Activated naive CD4-positive, alpha-beta T cell treated with anti-CD3 and anti-CD28 coated beads, Interleukin-2, amount 50 U/mL, for 16 hours (primary cell): ENCODE measurements at places on chromosomes 3 and 15.

DNA sequence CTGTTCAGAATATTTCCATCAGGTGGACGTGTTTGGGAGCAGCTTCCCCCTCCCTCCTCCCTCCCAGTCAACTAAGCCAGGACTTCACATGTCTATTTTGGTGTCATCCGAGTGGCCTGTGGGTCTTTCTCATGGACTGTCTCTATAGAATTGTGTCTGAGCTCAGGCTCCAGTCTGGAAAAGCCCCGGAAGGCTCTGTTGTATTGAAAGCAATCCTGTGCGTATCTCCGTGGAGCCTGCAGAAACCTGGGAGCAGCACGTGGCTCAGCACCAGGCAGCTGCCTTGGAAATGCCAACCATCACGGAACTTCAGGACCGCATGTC is 25.2 kb downstream of the COLQ start:
- DNase-seq, result no peak

- DNase-seq, result peak; percentile 54
Measured at GRCh38 chr3:49411535-49411967, 225 bp downstream of the RHOA start.

DNA sequence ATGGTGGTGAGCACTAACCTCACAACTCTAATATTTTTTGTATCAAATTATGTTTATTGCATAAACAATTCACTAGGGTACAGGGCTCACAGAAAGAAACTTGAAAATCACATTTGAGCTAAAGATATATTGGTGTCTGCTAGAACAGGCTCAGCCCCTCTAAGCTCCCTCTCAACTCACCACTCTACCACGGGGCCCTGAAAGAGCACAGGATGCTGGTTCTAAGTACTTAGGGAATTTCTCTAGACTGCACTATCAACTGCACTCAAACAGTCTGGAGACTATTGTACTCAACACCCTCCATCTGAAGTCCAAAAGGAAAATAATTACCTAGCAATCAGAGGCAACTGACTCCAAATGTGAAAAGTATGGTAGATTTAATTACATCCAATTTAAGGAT is 98.7 kb upstream of the STRIT1 start:
- no peak for DNase-seq

DNA sequence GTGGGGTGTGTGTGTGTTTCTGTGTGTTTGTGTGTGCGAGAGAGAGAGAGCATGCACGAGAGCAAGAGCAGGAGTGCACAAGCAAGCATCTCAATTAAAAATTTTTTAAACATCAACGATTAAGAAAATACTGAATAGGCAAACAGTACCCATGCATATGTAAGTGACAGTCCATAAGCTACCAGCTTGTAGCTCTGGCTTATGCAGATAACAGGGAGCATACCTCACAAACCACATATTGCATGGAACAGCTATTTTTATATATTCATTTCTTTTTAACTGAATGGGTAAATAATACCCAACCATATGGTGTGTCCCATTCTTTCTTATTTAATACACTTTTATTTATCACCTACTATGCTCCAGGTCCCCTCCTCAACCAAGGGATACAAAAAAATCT is 234.5 kb downstream of the KBTBD8 start:
- no peak for DNase-seq

DNA sequence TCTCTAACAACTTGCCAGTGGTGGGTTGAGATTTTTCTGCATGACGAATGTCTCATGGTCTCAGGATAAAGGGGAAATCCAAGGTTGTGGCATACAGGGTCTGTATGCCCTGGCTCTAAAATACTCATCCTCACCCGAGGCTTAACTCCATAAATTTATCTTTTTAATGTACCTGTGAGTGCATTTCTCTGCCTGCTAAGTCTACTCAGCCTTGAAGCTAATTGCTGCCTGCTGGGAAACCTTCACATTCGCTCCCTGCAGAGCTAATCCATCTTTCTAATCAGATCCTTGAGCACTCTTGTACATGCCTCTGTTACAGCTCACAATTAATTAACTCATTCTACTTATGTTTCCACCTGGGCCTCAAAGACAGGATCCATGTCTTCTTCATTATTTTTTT is 93.8 kb downstream of the CMSS1 start:
- no peak for DNase-seq

GRCh38 chr3:156760333-156760732 is 65.8 kb upstream of the LEKR1 start:
- DNase-seq, result no peak

DNA sequence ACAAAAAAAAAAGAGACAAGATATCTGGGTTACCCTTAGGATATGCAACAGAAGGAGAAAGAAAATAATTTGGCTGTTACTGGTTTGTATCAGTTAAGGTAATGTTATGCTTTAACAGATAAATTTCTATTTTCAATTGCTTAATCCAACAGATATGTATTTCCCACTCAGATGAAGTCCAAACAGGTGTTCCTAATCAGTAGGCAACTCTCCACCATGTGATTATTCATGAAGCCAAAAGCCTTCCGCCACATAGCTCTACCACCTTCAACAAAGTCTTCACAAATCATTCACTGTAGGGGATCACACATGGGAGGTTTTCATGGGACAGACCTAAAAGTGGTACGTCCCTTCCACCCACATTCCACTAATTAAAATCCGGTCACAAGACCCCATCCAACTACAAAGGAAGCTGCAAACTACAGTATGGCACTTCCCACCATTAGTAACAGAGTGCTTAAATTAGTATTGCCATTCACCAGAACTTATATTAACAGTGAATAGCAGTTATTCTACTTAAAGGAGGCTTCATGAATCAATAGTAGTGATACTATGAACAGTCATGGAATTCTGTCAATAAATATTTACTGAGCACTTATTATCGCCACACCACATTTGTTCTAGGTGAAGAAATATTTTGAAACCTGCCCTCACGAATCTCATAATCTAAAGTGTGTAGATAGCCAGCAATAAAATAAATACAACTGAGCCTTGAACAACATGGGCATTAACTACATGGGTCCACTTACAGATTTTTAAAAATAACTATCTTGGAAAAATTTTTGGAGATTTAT is 66.5 kb downstream of the SFMBT1 start:
- no peak for DNase-seq

GRCh38 chr3:188408831-188409230 is 254.9 kb downstream of the LPP start:
- DNase-seq, result no peak

- DNase-seq, result no peak
Measured at GRCh38 chr3:105866656-105867653, 1.9 kb downstream of the CBLB start.

GRCh38 chr3:28301688-28302087 is 46.8 kb upstream of the ZCWPW2 start:
- DNase-seq, result no peak

- no peak for DNase-seq
Measured at GRCh38 chr3:55000546-55000945, 72.7 kb upstream of the LRTM1 start.

DNA sequence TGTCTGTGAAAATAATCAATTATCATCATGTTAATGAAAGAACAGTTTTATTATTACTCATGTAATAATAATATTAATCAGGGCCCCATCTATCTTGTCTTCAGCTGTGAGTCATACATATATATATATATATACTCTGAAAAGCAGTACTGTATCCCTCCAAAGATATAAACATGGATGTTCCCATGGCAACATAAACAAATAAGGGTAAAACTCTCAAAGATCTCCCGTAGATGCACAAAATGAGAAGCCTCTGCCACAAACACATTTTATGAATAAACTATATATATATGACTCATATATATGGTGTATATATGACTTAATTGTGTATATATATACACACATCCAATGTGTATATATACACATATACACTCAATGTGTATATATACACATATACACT is 163.8 kb upstream of the ARHGEF26 start:
- no peak for DNase-seq

DNA sequence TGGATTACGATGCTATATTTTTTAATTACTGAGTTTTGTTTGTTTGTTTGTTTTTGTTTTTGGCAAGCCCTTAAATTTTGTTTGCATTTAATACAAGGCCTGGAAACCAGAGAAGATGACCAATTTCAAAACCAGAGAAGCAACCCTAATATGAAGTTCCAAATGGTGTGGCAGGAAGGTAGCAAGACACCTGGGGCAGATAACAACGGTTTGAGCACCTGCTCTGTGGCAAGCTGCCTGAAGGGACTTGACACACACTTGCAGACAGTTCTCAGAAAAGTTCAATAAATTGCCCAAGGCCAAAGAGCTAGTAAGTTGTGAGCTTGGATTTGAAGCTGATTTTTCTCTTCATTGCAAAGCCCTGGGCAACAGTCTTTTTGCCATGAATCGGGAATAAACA is 151.2 kb upstream of the UBE2E1 start:
- DNase-seq, result no peak

GRCh38 chr3:133576169-133576568 is 2.7 kb downstream of the CDV3 start:
- no peak for DNase-seq

GRCh38 chr15:39472621-39473297 is 108.1 kb upstream of the THBS1 start:
- no peak for DNase-seq

DNA sequence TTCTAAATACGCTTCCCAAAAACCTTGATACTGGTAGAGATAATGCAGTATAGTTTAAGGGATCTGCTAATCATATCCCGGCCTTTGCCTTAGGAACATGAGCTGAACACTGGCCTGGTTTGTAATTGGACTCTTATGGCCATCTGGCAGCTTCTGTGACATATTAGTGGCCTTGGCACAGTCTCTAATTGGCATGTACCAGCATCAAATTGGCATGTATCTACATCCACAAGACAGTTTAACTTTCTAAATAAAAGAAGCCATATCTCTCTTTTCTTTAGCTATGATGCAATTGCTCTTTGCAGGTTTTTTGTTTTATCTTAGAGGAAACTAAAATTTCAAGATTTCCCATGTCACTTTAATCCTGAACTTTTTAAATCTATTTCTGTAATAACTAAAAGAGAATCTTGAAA is 44.6 kb upstream of the FILIP1L start:
- no peak for DNase-seq

- DNase-seq, result no peak
Measured at GRCh38 chr3:72009851-72010443, 225.0 kb upstream of the PROK2 start.

DNA sequence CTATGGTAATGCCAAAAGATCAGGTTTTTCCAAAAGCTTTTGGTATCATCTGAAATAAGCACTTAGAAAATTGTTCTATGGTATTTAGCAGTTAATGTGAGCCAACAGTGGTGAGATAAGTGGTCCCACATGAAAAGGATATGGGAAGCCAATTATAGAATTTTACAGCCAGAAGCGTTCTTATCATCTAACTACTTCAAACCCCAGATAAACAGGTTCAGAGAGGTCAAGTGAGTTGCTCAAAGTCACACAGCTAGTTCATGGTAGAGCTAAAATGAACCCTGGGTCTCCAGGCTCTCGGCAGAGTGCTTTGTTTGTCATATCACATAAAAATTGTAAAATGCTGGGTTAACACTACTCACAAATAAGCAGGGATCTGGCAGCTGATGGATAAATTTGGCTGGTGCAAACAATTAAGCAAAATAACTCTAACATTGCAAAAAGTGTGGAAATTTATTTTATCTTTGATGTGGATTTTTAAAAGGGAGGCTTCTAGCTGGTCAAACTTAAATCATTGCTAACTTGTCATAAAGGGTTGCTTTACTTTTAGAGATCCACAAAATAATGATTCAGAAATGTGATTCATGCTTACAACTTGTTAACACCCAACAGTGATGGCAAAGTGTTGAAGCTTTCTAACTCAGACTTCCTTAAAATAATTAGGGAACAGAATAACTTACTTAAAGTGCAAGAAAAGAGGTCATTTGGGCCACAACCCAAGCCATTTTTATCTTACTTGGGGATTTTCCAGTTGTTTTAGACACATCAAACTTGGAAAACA is 202.8 kb upstream of the TBC1D5 start:
- no peak for DNase-seq

DNA sequence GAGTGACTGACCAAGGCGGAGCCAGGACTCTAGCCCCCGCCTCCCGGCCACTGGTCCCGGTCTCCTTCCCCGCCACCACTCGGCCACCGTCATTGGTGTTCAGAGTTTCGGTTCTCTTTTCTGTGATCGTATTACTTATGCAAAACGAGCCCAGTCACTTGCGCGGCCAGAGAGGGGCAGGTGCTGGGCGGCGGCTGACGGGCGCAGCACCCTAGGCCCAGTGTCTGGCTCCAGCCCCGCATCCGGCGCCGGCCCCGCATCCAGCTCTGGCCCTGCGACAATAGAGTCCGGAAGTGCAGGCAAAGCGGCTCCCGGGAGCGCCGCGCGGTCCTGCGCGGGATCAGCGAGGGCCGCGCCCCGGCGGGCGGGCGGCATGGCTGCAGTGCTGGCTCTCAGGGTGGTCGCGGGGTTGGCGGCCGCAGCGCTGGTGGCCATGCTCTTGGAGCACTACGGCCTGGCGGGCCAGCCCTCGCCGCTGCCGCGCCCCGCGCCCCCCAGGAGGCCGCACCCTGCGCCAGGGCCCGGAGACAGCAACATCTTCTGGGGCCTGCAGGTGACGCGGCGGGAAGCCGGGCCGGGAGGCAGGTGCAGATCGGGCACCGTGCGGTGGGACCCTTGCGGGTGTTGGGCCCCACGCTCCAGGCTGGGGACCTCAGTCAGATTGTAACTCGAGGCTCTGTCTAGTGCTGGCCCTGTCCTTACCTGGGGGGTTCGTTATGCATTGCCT is at the start of gene TMEM62:
Gene TMEM62, plus strand, starts transcription at position 157 of the 727 bp plus-strand sequence. Its CDS starts 217 bp downstream, at position 374.
- DNase-seq, result peak; percentile 48

DNA sequence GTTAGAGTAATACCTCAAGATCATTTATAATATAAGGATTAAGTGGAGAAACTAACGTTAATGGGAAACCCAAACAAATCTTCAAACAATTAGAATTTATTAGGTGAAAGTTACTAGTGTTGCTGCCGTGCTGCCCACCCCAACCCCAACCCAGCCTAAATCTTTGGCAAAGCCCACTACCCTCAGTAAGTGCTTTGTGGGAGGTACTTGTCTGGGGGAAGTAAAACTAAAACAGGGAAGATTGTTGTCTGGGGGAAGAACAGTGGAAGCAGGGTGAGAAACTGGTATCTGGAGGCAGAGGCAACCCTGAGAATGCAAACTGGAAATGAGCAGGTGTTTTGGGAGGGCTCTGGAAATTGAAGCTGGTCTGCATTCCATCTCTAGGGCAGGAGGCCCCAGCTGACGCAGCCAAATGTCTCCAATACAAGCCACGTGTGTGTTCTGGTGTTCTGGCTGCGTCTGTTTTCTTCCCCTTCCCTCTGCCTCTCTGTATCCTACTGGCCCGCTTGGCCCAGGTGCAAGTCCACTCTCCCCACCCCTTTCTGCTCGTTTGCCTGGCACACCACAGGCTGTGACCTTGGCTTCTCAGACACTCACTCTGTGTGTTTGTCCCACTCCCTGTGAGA is 32.7 kb downstream of the FEM1B start:
- no peak for DNase-seq

- DNase-seq, result no peak
Measured at GRCh38 chr3:134867277-134867676, 72.2 kb downstream of the EPHB1 start.

- DNase-seq, result no peak
Measured at GRCh38 chr3:177141471-177141870, 55.8 kb downstream of the TBL1XR1 start.

- DNase-seq, result no peak
Measured at GRCh38 chr3:88057630-88058305, 1.0 kb downstream of the CGGBP1 start.

DNA sequence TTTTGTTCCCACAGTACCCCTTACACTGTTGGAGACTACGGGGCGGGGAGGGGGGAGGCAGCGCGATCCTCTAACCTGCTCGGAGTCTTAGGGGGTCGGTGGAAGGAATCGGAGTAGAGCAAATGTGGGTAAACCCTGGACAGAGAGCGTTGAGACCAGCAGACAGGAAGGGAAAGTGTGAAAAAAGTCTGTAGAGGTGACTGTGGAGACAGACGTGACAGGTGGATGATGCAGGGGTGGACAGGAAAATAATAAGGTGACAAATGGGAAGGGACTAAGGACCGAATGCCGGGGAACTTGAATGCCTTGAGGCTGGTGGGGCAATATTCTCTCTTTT is 424 bp downstream of the EAF2 start:
- no peak for DNase-seq
